Muscle of back (tissue), 13 donors: ENCODE measurements at places on chromosomes 4 and X. TPM values are rescaled to one million over a fixed set of nuclear protein-coding genes. Genes with fewer than 3 reads are reported as not detected.

- DNase-seq: no peak
Observed at GRCh38 chr4:60944060-60944459, 256.1 kb upstream of the ADGRL3 start.

GRCh38 chr4:163269869-163270268, 62.5 kb downstream of the NPY1R start:
- no peak for DNase-seq

GPR143 gene
- polyA plus RNA-seq: 0.61 TPM

IL15 gene
- polyA plus RNA-seq: 13.9 TPM

GPR82 gene
- 0.08 TPM for polyA plus RNA-seq

DNA sequence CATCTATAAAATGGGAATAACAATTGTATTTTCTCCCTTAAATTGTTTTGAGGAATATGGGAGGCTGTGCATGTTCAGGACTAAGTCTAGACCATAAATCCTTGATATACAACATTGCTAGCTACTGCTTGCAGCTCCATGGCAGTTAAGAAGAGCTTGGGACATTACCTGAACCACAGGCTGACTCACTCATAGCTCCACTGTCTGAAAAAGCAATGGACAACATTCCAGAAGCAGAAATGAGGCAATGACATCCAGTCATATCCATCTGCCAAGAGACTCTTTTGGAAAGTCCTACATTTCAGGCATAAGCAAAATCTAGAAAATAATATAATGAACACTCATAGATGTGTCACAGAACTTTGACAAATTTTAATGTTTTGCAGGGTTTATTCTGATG, 167.3 kb upstream of the LEF1 start:
- no peak for DNase-seq

ATP2B3 gene
- polyA plus RNA-seq: 0.71 TPM

COL4A6 gene
- polyA plus RNA-seq: 1.2 TPM

- no peak for DNase-seq
Observed at GRCh38 chr4:151567056-151567455, 158.1 kb downstream of the FHIP1A start.

DNA sequence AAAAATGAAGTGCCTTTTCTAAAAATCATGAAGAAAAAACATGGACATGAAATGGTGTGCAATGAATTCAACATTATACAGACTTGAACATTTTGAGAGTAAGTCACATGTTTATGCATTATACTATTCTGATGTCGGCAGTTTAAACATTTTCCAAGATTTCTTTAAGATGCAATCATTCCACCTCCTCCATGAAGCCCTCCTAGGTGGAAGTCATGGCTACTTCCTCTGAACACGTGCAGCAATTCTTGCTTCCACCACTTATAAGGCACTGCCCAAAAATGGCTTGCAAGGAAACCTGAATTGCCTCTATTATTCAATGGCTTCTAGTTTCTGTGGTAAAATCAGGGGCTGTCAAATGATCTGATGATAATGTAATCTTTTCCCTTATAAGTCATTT, 25.8 kb downstream of the IGFBP7 start:
- DNase-seq: no peak

DNA sequence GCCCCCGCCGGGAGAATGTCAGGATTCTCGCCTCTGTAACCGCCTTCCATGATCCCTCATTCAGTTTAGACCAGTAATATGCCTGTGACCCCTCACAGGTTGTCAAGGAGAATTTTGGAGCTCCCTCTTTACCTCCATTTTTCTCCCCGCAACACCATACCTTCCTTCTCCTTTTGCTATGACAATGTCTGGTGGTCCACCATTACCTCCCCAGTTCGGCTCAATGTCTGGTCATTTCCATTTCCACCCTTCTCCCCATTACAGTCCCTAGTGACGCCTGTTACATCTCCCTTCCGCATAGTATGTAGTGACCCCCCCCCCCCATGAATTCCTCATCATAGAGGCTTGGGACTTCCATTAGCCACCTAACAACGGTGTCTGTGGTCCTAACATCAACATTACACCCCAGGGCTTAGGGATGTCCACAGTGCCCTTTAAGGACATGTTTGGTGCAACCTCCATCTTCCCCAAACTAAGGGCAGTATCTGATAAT, 700 bp downstream of the ARAF start:
- DNase-seq: no peak

DNA sequence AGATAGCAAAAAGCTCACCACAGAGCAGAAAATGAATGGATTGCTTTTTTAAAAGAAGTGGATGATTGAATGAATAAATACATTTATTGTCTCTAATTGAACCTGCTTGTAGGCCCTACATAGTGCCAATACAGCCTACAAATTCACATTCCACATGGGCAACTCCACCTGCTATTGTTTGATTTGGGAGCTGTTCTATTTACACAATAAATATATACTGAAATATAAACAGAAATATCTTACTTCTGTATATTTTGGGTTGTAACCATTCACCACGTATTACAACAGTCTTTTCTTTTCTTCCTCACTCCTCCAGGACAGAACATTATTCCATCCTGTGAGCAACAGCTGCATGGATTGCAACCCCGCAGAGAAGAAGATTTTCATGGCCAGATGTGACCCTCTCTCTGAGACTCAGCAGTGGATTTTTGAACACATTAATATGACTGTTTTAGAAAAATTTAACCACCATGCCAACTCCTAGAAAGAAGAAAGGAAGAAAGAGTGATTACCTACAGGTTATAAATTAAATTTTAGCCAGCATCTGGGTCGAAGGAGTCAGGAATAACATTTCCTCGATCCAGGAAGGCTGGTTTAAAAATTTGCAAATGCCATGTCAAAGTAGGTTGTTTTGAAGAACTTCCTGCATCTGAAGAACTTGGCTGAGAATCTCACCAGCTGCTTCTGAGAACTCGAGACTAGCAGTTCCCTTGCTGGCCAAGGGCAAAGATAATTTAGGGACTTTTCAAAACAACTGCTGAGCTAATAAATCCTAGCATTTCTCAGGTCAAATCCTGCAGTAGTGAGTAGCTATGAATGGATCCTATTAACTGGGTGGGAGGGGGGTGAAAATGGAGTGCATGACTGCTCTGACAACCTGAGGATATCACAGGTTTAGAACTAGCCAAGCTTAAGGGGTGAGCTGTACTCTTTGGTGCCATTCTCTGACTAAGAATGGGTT, 128.7 kb upstream of the GALNT7 start:
- no peak for DNase-seq

DNA sequence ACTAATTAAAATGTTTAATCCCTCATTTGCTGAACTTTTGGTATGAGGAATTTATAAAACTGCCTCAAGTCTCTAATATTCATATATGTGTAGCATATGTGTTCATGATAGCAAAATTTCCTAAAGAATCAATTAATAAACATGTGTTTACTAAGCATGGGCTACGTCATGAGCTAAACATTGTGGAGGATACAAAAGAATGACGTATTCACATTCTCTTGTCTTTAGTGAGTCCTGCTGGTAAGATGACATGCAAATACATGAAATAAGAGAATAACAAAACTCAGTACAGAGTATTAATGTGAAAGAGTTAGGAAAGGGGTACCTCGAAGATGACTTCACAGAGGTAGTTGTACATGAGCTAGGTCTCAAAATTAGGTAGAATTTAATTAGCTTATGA, 121.9 kb upstream of the POF1B start:
- DNase-seq: no peak

FHIP1A gene
- 12.4 TPM for polyA plus RNA-seq

ZNF711 gene
- polyA plus RNA-seq: 35.8 TPM

PROM1 gene
- polyA plus RNA-seq: 31.5 TPM

ARX gene
- polyA plus RNA-seq: 3.9 TPM

- peak; percentile 83 for DNase-seq
Observed at GRCh38 chr4:5863461-5864113, 29.3 kb downstream of the CRMP1 start.

GRCh38 chr4:1491328-1492141, 85.3 kb upstream of the NKX1-1 start:
- no peak for DNase-seq

DNA sequence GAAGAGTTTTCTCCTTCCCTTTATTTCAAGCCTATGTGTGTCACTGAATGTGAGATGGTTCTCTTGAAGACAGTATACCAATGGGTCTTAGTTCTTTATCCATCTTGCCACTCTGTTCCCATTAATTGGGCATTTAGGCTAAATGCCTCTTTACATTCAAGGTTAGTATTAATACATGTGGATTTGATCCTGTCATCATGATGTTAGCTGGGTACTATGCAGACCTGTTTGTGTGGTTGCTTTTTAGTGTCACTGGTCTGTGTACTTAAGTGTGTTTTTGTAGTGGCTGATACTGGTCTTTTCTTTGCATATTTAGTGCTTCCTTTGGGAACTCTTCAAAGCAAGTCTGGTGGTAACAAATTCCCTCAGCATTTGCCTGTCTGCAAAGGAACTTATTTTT, 23.4 kb upstream of the WDR17 start:
- DNase-seq: no peak

XKRX gene
- not detected for polyA plus RNA-seq

DNA sequence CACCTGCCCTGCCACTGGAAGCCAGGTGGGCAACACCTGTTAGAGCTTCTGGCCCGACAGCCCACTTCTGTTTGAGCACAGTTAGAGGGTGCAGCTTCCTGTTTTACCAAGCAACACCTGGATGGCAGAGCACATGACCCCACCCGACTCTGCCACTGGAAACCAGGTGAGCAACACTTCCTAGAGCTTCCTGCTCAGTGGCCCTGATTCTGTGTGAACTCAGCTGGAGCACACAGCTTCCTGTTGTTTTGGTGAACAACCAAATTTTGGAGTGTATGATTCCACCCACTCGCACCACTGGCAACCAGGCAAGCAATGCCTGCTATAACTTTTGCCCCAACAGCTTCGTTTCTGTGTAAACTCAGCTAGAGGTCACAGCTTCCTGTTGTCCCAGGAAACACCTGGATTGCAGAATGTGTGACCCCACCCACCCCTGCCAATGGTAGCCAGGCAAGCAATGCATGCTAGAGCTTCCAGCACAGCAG, 163.8 kb upstream of the KLF8 start:
- DNase-seq: no peak

DNA sequence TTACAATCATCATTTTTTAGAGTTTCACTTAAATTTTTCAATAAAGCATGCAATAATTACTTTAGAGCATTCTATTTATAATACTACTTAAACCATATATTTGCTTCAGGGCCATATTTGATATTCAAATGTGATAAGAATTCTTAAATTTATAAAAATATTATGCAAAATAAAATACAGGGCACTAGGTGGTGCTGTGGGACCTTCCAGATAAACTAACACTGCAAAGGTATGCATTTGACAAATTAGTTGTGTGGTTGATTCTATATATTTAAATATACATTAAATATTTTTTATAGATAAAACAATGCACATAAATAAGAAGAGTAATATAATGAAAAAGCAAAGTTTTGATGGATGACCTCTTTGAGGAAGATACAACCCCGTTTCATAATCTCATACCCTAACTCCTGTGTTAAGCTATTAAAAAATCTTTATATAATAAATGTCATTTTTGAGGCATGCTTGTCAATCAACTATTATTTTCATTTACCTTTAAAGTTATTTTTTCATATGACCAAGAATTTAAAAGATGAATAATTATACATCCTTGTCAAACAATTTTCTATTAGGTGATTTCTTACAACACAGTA, 128.4 kb downstream of the REELD1 start:
- DNase-seq: no peak

MAOA gene
- polyA plus RNA-seq: 0.84 TPM

CENPVL3 gene
- polyA plus RNA-seq: 0.10 TPM

GRCh38 chr4:6891436-6892170, 18.0 kb upstream of the TBC1D14 start:
- no peak for DNase-seq

SLC16A2 gene
- polyA plus RNA-seq: 40.0 TPM

DNA sequence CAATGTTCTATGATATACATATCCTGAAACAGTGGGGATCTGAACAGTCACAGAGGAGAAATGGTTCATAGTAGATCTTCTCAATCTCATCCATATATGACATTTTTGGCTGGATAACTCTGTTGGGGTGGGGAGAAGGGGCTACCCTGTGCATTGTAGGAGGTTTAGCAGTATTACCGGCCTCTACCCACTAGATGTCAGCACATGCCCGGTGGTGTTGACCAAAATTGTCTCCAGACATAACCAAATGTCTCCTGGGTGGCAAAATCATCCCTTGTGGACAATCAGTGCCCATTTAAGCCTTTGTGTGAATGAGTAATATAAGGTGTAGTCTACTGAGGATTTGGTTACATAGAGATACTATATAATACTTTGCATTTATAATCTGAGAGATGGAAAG, 89.9 kb downstream of the PLS3 start:
- DNase-seq: no peak

DNA sequence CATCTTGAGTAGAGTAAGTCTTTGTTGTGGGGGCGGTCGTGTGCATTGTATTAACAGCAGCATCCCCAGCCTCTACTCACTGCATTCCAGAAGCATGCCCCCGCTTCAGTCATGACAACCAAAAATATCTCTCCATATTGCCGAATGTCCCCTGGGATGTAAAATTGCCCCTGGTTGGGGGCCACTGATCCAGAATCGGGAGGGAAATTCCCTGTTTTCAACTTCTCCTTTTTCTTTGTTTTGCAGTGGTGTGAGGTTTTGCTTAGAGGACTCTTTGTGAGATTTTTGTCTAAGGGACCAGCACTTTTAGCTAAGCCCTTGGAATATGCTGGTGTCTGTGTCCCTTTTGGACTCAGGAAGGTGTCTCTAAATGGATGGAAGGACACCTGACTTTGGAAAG, 3.0 kb upstream of the IL13RA1 start:
- DNase-seq: no peak

DNA sequence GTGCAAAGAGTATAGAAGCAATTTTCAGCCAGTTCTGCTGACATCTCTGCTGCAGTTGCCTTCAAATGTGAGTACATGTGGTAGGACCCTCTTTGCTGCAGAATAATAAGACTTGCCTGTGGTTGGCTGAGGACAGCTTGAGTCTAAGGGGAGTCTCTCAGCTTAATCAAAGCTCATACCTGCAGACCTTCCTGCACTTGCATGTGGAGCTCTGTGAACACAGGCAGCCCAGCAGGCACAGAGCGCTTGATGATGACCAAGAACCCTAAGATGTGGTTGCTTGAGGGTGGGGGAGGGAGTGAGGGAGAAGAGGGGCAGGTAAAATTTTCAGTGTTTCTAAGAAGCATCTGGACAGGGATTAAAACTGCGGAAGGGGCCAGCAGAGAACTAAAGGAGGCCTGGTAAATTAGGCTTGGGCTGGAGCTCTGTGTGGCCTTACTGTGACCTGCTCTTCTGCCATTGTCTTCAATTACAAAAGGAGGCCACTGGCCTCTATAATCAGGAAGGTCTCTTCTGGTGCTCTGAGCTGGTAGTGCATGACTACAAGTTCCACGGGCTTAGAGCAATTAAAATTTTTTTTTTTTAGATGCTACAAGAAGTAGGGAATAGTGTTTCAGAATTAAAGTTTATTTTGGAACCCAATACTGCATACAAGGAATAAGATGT, 59.9 kb upstream of the CHRNA9 start:
- DNase-seq: no peak
